Heart left ventricle (tissue), 16 donors: ENCODE measurements at places on chromosomes 11 and 22.

DNA sequence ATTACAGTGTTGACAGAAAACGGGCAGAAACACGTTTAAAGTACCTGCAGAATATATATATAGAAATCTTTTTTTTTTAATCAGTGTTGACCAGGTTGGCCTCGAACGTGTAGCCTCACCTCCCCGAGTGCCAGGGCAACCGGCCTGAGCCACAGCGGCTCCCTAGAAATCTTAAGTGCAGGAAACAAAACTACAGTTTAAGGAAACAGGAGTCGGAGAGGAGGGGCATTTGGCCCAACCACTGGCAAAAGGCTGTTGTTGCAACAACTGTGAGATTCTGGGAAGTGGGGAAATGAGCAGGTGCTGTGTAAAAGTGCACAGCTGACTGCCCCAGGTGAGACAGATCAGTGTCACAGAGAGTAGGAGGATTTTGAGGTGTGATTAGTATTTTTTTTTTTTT is 3.7 kb downstream of the YWHAH start:
- no peak for DNase-seq

GRCh38 chr11:111299101-111300026 is 1.0 kb downstream of the POU2AF3 start:
- peak; percentile 68 for DNase-seq

GRCh38 chr11:87013912-87014825 is 23.6 kb upstream of the TMEM135 start:
- DNase-seq, result no peak

GRCh38 chr11:69213964-69214363 is 58.2 kb downstream of the SMIM38 start:
- no peak for DNase-seq

DNA sequence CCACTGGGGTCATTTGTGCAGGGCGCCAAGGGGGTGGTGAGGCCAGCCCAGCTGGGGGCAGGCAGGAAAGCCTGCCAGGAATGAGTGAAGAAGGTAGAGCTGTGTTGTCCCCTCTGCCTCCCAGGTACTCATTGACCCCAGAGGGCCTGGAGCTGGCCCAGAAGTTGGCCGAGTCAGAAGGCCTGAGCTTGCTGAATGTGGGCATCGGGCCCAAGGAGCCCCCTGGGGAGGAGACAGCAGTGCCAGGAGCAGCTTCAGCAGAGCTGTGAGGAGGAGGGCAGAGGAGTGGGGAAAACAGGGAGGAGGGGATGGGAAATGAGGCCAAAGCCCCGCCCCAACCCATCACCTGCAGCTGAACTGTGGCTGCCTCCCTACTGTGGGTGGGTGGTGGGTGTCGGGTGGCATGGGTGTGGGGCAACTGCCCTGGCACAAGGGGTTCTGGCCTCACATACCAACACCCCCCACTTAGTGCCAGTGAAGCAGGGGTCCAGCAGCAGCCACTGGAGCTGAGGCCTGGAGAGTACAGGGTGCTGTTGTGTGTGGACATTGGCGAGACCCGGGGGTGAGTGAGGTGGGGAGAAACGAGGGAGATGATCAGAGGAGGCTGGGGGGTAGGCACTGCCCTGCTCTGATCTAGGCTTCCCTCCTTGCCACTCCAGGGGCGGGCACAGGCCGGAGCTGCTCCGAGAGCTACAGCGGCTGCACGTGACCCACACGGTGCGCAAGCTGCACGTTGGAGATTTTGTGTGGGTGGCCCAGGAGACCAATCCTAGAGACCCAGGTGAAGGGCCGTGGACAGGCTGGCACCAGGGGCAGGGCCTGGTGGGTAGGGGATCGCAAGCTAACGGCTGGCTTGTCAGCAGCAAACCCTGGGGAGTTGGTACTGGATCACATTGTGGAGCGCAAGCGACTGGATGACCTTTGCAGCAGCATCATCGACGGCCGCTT is 3.0 kb downstream of the MUS81 start:
- peak; percentile 25 for DNase-seq

- DNase-seq, result peak; percentile 47
Measured at GRCh38 chr22:20111045-20111688, 4.7 kb upstream of the RANBP1 start.

GRCh38 chr11:132671851-132672370 is 860.4 kb downstream of the OPCML start:
- no peak for DNase-seq

- no peak for DNase-seq
Measured at GRCh38 chr11:130781931-130782330, 134.3 kb downstream of the SNX19 start.

DNA sequence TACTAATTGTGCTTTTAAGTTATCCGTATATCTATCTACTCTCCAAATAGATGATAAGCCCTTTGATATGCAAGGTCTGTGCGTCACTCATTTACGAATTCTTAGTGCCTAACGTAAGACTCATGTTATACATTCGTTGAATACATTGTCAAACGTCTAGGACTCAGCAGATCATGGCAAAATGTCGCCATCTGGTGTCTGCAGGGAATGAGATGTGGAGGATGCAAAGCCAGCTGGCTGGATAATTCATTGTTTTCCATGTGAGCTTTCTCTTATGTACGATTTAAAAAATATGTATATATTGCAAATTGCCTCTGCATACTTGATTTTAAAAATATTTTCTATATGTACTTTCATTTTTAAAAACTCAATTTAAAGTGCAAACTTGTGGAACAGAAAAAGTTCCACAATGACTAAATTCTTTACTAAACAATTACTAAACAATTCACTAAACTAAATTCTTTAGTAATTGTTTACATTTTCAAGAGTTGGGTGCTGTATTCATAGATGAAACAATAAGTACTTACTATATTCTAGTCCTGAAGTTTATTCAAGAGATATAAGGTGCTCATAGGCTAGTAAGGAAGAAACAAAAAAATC is 33.8 kb downstream of the ZNF202 start:
- DNase-seq, result peak; percentile 40

- DNase-seq, result peak; percentile 12
Measured at GRCh38 chr22:49968831-49969661, 8.5 kb downstream of the PIM3 start.

- no peak for DNase-seq
Measured at GRCh38 chr11:37394236-37394870, 796.3 kb upstream of the RAG2 start.

GRCh38 chr11:12174477-12175143 is 64.2 kb downstream of the MICAL2 start:
- no peak for DNase-seq

DNA sequence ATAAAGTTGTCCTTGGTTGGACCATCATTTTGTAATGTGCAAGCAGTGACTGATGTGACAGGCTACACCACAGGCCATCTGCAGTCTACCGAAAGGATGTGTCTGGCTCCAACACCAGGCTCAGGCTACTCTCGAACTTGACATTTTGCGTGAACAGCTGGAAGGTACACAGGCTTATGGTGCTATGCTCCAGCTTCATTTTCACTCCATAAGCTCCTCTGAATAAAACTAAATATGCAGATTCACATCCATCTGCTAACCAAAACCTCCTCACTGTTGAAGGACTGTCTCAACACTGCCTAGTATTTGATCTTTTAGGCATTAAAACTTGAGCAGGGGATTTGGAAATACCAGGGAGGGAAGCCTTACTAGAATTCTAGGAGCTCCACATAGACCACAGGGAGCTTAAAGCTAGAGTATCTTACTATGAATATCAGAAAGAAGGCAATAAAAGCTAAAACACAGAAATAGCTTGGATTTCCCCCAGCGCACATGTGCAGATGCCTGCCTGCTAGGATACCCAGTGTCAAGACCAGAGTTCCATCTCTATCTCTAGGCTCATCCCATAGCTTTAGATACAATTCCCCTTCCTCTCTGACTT is 383.9 kb upstream of the FAT3 start:
- no peak for DNase-seq

- DNase-seq, result no peak
Measured at GRCh38 chr11:123145220-123145619, 49.8 kb downstream of the CLMP start.

GRCh38 chr11:57566905-57567514 is 462 bp downstream of the UBE2L6 start:
- no peak for DNase-seq

- DNase-seq, result no peak
Measured at GRCh38 chr11:67254798-67255197, 11.5 kb upstream of the GRK2 start.

- DNase-seq, result no peak
Measured at GRCh38 chr11:68735646-68736045, 15.7 kb downstream of the TESMIN start.

- peak; percentile 79 for DNase-seq
Measured at GRCh38 chr11:96228473-96228891, 114.5 kb downstream of the MAML2 start.
